Fibroblast of skin of abdomen (primary cell): ENCODE measurements at places on chromosomes 2 and 18.
A peak's percentile ranks its signal among the peaks of the same experiment; 100 is the strongest.

GRCh38 chr2:26033270-26033817 lies 540 bp upstream of the RAB10 start:
- peak; percentile 83 for DNase-seq

GRCh38 chr18:22816266-22817176 lies 116.6 kb upstream of the RBBP8 start:
- no peak for DNase-seq

GRCh38 chr2:36965751-36966369 lies 476 bp downstream of the STRN start:
- DNase-seq: no peak

GRCh38 chr2:170217778-170218251 lies 39.9 kb downstream of the MYO3B start:
- no peak for DNase-seq

DNA sequence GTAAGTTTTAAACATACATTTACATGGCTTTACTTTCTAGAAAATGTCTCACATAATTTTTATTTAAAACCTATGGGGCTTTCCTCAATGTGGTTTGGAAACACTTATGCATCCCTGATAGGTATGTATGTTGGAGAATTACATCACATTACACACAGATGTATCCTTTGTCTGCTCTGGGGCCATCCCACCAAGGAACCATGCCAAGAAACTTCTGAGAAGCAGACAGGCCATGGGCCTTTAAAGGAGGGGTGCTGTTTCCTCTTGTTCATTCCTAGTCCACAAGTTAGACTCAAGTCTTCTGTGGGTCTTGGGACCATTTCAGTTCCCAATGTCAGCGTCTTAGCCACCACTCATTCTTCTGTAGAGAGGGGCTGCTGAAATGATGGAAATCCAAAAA lies 162.0 kb upstream of the SETBP1 start:
- DNase-seq: peak; percentile 80

- no peak for DNase-seq
Observed at GRCh38 chr2:157413326-157414035, 30.4 kb downstream of the CYTIP start.

- DNase-seq: no peak
Observed at GRCh38 chr2:112917856-112918255, 6.9 kb downstream of the IL37 start.

DNA sequence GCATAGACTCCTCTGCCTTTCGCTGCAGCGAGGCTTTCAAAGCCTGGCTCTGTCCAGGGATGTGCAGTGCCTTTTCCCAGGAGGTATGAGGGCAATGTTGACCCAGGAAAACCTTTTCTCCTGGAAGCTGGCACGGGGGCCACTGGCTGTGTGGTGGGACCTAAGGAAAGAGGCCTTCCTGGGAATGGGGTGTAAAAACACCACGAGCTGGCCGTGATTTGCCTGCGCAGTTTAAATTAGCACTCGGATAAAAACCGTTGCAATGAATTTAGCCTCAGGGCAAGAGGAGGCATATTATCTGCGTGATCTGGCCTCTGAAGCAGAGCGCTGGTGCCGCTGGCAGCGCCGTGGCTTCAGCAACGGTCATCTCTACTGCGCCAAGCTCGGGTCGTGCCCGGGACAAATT lies 3.0 kb downstream of the OSR1 start:
- no peak for DNase-seq

DNA sequence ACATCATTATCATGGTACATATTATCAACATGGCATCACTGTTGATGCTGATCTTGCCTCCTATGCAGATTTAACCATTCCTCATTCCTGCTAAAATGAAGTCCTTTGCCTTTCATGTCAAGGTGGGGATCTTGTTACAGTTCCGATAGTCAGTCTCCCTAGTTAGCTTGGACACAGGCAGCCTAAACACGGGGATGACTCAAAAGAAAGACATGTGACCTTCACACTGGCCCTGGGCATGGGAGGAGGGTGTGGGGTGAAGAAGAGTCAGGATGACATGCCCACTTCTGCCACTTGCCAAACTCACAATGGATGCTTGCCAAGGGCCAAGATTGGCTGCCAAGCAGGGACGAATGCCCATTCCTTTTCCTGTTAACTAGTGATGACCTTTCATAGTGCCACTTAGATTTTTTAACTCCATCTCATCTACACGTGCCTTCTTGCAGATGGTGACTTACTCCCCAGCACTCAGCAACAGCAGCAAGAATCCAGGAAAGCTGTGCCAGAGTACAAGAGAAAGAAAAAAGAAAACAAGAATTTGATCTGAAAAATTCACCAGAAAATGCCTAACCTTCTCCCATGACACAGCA lies 13.9 kb upstream of the SLC1A4 start:
- DNase-seq: peak; percentile 64
